ENCODE measurements at places on chromosomes 3 and 15.

DNA sequence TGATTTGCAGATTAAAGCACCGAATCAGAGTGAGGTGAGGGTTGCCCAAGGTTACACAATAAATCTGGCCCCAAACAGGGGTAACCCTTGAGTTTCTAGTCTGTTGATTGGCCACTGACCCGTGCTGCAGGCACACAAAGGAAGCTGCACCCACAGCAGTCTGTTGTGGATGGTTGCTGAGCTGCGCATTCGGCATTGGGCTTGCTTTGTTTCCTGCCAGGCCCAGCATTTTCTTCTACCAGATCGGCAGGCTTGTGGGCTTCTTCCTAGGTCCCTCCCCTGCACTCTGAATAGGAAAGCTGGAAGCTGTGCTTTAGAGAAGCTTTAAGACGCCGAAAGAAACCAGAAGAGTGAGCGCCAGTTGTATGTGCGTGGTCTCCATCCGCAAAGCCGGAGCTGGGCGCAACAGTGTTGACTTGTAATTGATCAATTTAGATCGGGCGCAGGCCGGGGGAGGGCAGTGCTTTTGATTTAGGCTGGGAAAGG is 12.1 kb downstream of the B3GNT5 start:
- no peak for DNase-seq

GRCh38 chr15:37131621-37132020 is 31.3 kb upstream of the MEIS2 start:
- no peak for DNase-seq

GRCh38 chr3:52299879-52300611 is 12.4 kb downstream of the GLYCTK start:
- peak; percentile 62 for DNase-seq

- no peak for DNase-seq
These were observed 656.9 kb downstream of the NTRK3 start for GRCh38 chr15:87599616-87600015.

DNA sequence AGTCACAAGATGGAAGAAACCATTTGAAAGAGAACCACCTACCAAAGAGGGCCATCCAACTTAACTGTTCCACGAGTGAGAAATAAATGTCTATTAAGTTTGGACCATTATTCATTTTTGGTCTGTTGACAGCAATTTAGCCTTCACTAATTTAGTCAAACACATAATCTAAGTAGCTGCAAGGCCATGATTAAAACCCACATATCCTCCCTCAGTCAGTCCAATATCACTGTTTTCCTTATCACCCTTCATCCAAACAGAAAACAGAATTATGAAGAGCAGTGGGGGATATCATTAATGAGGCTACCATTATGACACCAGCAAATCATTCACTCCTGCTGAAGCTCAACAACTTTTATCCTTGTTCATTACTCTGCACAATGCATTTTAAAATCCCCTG is 52.0 kb downstream of the PIK3CB start:
- DNase-seq = no peak

DNA sequence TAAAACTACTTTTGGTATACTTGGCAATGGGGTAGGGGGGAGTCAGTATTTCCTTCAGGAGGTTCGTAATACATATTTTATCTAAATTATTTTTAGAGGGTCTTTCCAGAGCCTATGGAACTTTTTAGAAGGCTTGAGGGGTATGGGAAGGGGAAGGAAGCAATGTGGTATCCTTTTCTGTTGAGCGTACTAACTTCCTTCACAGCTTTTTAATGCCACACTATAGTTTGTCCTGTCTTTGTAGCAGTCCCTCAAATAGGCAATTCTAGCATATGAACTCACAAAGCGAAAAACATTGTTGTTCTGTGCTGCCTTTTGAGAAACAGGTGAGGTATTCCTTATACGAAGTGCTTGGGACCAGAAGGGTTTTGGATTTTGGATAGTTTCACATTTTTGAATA is 22.3 kb upstream of the P2RY13 start:
- no peak for DNase-seq

DNA sequence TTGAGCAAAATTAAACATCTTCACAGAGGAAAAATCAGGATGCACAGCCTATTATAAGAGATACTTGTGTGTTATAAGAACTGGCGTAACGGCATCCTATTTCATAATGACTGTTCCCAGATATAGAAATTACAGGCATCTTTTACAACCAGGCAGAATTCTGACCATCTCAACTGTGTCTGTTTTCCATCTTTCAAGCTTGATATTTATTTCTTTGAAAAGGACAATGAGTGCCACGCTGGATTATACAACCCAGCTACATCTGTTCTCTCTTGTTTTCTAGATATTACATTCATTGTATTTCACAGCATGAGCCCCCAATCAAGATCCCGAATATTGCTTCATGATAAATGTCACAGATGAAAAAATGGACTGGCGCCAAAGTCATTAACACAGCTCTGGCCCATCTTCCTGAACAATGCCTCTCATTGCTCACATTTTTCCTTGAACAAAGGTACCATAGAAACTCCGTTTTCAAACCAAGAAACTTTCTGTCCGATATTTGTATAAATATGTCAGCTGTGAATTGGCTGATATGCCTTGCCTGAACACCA is 420.6 kb downstream of the TBL1XR1 start:
- DNase-seq = no peak

DNA sequence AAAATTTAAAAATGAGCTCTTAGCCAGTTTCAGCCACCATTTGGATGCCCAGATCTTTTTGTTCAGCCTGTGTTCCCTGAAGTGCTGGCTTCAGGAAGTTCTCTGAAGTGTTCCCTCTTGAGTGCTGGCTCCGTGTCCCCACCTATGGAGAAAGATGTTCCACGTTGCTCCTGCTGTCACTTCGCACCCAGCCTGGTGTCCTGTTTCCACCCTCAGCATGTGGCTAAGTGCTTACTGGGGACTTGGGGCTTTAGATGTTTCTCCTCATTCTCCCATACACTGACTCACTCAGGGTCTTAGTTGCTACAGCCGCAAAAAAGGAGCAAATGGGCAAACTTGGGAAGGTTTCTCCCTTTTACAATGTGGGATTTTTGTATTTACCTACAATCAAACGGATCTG is 16.6 kb downstream of the CHCHD6 start:
- DNase-seq = no peak

DNA sequence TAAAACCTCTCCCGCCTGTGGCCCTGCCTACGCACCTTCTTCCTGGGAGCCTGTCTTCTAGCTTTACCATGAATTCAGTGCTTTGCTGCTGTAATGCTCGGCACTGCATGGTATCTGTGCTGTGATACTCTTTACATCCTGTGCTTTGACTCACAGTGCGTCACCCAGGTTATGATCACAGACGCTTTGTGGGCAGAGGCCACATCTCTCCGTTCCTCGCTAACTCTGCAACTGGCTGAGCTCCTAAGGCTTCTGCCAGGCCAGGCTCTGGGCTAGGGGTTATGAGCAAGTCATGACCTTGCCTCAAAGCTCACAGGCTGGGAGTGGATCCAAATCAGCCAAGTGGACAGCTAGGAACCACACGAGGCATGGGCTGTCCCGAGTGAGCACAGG is 23.2 kb downstream of the SPTBN5 start:
- no peak for DNase-seq

- no peak for DNase-seq
These were observed 31.2 kb upstream of the TMOD3 start for GRCh38 chr15:51798281-51798680.

DNA sequence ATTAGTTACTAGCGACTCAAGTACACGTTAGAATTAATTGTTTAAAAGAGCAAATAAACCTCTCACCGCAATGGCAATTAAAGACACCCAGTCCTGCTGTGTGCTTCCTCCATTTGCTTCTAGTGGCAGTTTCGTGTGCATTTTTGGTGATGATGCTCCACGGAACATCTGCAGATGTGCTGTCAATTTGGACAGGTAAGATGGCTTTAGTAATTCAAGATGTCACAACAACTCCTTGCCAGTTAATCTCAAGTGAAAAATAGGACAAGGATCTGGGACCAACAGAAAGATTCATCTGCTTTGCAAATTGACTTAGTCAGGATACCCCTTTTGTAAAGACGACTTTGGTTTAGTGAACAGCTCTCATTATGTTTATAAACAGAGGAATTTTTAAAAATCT is 320.9 kb downstream of the GABRB3 start:
- DNase-seq = no peak

GRCh38 chr15:76398317-76399104 is 61.9 kb downstream of the ISL2 start:
- DNase-seq = no peak

DNA sequence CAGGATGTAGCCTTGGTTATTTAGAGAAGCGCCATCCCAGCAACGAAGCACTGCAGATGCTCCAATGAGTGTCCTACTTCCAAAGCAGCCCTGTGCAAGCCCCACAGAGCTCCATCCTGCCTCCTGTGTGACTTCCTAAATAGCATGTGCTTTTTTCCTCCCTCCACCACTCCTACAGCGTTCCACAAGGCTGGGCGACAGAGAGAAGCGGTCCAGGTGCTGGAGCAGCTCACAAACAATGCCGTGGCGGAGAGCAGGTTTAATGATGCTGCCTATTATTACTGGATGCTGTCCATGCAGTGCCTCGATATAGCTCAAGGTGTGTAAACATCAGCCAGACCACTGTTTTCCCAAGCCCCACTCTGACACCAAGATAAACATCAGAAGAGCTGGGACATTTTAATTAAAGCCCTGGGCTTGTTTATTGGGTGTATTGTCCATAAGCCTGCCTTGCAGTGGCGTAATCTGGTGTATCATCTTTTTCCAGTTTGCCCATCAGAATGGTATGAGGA is 22.2 kb upstream of the RHO start:
- no peak for DNase-seq

DNA sequence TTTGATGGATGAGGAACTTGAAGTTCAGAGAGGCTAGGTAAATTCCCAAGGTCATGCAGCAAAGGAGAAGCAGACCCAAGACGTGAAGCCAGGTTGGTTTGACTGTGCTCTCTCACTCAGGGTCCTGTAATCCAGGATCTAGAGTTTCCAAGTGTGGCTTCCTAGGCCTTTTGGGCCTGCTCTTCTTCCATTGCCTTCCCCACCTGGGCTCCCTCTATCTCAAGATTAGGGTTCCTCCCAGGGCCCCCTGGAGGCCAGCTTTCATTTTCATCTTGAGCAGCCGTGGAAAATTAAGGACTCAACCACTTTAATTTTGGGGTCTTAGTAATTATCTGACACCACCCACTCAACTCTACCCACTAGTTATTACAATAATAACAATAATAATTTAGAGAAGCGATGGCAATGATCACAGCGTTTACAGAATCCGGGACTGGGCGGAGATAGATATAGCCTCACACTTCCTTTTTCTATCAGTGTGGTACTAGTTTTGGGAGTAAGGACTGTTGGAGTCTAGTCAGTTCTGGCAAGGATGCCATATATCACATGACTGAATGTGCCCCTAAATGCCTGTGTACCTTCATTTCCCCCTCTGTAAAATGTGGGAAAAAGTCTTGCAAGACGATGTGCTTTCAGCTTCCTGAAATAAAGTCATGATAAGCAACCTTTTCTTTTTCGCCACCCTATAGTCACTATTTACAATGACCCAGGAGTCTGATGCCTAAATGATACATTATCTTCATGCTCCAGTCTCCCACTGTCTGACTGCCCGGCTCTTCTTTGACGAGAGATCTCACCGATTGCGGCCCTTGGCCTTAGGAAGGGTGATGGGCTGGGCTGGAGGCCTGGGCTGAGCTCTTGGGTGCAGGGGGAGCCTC is 30.2 kb upstream of the MAGEF1 start:
- DNase-seq = no peak

DNA sequence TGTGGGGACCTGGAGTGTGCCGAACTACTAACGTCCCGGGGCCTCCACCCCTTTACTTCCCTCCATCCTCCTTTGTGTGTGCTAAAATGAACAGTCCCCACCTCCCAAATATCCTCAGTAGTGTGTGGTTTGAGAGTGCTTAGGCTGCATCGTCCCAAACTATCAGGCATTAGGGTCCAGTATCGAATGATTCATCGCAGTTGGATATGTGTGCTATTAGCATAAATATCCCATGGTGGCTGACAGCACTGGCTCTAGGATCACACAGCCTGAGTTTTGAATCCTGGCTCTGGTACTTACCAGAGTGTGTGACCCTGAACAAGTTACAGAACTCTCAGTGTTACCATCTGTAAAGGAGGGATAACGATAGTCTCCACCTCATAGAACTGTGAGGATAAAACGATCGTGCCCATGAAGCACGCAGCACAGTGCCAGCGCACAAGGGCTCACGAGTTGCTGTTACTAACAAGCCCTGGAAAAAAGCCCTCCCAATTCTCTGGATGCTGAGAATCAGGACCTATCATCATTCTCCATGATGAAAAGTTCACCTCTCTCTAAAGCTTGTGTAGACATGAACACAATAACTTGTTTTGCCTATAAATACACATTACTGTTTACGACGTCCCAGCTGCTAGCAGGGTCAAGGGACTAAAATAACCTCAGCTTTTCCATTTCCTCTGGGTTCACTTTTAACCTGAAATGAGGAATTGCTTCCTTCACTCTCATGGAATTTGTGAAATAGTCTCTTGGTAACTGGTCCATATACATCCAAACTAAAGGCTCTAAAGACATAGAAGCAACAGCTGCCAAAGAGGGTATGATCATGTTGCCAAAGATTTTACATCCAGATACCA is 51.0 kb downstream of the VGLL4 start:
- peak; percentile 80 for DNase-seq

DNA sequence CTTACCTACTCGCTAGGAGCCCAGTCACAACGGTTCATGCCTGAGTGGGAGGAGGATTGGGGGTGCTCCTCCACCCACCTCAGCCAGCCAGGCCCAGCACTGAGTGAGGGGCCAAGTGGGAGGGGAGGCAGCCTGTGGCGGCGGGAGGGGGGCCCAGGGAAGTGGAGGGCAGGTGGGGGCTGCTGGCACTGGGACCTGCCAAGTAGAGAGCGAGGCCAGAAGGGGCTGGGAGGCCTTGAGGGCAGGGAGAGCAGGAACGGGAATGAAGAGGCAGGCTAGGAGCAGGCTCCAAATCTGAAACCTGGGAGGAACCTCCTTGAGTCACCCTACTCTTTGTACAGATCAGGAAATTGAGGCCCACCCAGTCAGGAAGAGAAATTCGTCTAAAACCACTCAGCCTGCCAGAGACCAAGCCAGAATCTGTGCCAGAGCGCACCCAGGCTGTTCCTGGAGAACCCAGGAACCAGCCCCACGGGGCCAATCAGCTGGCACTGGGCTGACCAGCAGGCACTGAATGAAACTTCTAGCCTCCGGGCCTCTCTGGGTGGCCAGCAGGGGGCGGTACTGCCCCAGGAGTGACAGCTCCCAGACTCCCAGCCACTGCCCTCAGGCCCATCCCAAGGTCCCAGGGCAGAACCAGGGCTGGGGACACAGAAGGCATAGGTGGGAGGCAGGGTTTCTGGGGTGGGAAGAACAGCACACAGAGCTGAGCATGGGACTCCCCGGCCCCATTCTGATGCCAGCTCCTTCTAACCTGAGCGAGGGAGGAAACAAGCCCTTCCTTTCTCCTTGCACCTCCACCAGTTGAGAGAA is 14.8 kb upstream of the CYP11A1 start:
- peak; percentile 69 for DNase-seq

Measured in endothelial cell of umbilical vein (primary cell).